Stimulated activated CD8-positive, alpha-beta memory T cell treated with anti-CD3 and anti-CD28 coated beads, Interleukin-4, amount 100 ng/mL, for 4 hours (primary cell): ENCODE measurements at places on chromosomes 1 and 21.

DNA sequence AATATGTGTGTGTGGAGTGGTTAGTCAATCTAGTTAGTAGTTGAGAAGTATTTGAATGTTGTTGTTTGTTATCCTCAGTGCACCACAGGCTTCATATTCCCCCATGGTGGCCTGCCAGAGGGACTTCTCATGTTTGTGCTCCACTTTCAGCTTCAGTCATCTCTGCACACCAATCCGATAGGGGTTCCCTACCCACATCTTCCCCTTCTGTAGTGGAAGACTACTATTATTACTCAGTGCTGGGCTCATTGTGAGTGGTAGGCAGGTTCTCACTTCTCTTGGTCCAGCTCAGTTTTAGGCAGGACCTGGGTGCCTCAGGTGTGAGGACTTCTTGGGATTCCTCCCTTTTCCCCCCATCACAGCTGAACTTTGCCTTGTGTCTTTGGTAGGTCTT lies 14.2 kb downstream of the MT1HL1 start:
- DNase-seq, result no peak

DNA sequence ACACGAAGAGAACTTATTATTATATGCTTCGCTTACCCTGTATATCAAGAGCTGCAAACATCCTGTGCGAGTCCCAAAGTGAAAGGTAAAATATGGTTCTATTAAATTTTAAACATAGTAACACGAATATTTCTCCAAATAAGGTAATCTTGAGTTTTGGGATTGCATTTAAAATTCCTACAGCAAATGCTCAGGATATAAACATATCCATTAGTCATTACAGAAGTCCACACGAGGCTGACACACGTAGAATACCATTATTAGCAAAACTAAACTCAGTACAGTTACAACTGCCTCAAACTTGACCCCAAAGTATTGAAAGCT lies 282 bp upstream of the LYPLAL1 start:
- no peak for DNase-seq

DNA sequence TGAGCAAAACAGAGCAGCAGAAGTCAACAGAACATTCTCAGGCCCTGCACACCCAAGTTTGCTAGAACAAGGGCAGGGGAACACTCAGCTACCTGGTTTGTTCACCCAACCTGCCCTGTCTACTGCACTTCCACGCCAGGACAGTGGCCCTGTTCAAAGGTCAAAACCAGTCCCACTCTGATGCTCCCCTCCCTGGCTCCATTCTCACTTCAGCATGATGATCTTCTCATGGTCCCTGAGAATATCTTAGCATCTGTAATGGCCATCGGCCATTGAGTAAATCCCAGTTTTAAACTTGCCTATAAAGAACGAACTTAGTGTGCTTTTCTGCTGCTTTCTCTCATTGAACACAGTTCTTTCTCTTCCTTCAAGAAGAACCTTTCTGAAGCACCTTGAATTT lies 293.6 kb downstream of the SMYD3 start:
- no peak for DNase-seq

DNA sequence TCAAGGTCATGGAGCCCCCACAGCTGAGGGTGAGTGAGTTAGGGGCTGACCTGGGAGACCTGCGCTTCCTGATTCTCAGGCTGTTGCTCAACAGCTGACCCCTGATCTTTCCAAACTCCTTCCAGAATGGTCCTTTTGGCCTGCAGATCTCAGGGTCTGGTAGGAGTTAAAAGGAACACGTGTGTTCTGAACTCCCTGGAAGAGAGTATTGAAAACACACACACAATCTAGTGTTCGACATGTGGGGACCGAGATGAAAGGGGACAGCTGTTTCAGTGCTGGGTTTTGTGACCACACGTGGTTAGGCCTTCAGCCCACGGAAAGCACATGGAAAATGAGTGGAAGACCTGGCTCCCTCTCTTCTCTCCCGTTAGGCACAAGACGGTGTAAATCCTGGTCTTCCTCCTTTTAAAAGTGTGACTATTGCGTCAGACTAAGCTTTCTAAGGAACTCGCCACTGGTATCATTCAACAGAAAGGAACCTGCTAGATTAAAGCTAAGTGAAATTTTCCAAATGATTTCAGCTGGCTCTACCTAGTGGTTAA lies 49.6 kb downstream of the RUNX1 start:
- no peak for DNase-seq

DNA sequence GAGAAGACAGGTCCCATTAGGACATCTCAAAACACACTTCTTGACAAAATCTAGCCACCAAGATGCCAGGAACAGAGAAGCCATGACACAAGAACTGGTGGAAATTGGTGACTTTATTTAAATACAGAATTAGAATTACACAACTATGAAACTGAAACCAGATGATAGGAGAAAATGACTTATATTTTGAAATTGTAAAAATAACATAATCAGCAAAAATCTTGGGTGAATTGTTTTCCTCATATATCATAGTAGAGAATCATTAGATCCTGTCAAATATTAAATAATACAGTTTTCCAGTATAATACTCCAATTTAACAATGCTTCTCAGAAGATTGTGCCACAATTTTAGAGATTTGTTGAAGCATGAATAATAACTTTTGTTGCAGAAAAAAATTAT lies 81.5 kb upstream of the MROH9 start:
- no peak for DNase-seq
